Caki2 (cell line): ENCODE measurements at places on chromosomes 6 and 20. TPM values are rescaled to one million over a fixed set of nuclear protein-coding genes. Genes with fewer than 3 reads are reported as not detected.
A peak's percentile ranks its signal among the peaks of the same experiment; 100 is the strongest.

AVP gene
- total RNA-seq, result not detected in 2 replicates

IL17F gene
- not detected in 2 replicates for total RNA-seq

- DNase-seq, result no peak
These were observed 21.1 kb upstream of the THBS2 start for GRCh38 chr6:169274781-169275180.

- DNase-seq, result no peak
These were observed 200.3 kb downstream of the TAF4 start for GRCh38 chr20:61865353-61865752.

DNA sequence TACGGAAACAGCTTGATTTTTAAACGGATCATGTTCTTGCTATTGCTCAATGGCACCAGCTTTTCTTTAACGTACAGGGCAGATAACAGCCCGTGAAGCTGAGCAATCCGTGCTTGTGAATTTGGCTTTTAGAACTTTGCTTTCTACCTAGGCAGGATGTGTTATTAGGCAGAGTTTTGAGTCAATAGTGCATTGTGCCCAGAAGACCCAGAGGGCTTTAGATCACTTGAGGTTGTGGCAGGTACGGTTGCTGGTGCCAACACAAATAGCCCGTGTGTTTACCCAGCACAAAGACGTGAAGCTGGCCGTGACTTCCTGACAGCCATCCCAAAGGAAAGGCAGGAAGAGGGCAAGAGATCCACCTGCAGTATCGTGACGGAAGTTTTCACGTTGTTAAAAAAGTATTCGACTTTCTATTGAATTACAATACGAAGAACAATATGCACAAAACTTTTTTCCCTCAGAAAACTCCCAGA lies 117.4 kb upstream of the FRMD1 start:
- peak; percentile 70 for DNase-seq

DNA sequence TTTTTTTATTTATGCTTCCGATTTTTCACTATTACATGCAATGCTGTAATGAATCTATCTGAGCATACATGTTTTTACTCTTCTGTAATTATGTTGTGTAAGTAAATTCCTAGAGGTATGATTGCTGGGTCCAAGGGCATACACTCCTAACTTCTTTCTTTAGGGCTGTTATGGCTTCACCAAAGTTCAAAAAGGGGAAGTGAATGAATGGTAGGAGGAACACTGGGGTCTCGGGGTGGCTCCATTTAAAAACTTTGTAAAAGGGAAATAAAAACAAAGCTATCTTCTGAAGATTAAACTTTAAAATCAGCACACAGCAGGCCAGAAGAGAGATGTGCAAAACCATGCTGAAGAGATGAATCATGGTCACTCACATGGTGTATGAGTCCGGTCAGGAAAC lies 289.1 kb upstream of the SUPT3H start:
- DNase-seq, result no peak

STX11 gene
- 5.7 TPM in 1 of 2 replicates, not detected in the other for total RNA-seq

GRCh38 chr6:36038120-36038876 lies 10.7 kb downstream of the MAPK14 start:
- no peak for DNase-seq

- no peak for DNase-seq
These were observed 66.2 kb upstream of the EYA2 start for GRCh38 chr20:46828471-46828870.

CDH4 gene
- total RNA-seq, result 2.7 and 3.5 TPM in 2 replicates

- DNase-seq, result peak; percentile 39
These were observed 36.4 kb downstream of the HLA-DPB1 start for GRCh38 chr6:33112148-33112547.

DNA sequence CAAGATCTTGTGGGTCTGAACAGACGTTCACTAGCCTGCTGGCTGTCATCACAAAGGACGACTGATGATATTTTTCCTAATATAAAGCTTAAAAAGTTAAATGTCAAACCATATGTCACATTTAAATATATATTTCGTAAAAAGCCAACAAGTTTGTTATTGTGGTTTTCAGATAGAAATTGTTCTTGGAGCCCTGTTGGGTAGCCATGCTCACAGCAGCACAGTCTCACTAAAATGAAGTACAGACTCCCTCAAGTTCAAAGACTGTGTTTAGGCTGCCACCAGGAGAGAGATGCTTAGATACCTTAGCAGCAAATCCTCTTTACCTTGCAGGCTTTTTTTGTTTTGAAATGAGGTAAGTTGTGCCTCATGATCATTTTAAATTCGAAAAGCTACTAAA lies 17.8 kb downstream of the EEF1E1 start:
- no peak for DNase-seq

- no peak for DNase-seq
These were observed 50.2 kb downstream of the HDAC2 start for GRCh38 chr6:113920663-113921267.

C6orf58 gene
- 1.3 TPM in 1 of 2 replicates, not detected in the other for total RNA-seq

- no peak for DNase-seq
These were observed 59.2 kb downstream of the SYNJ2 start for GRCh38 chr6:158040804-158041347.

BAG2 gene
- total RNA-seq, result 23.6 and 39.0 TPM in 2 replicates

PABPC1L gene
- total RNA-seq, result 6.1 and 10.3 TPM in 2 replicates

- DNase-seq, result no peak
These were observed 809 bp downstream of the HLA-G start for GRCh38 chr6:29828471-29828797.

SLC35D3 gene
- not detected in 2 replicates for total RNA-seq

GRCh38 chr6:133966654-133967329 lies 13.8 kb downstream of the TBPL1 start:
- DNase-seq, result no peak

- DNase-seq, result no peak
These were observed 49.4 kb upstream of the FYN start for GRCh38 chr6:111922454-111923297.

GRCh38 chr6:109243863-109244825 lies 138.1 kb downstream of the CD164 start:
- no peak for DNase-seq

- DNase-seq, result no peak
These were observed 10.4 kb downstream of the LOC128125822 start for GRCh38 chr6:63582579-63583231.

PTCHD4 gene
- total RNA-seq, result 13.5 and 16.2 TPM in 2 replicates

GRCh38 chr20:1825938-1826445 lies 69.2 kb upstream of the SIRPA start:
- no peak for DNase-seq

DNA sequence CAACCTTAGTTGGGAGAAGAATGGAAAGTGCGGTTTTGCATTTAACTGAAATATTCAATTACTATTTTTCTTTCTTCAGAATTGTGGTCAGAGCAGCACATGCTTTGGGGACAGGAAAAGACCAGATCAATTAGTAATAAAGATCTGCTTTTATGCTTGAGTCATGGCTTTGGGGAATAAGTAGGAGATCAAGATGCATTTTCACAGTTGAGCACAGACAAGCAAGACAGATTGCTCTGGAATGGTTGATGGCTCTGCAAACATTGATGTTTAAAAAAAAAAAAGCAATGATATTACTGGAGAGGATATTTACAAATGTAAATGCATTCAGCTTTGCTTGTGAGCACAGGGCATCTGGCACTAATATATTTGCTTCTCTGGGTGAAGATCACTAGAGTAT lies 224.4 kb upstream of the SASH1 start:
- no peak for DNase-seq

DNA sequence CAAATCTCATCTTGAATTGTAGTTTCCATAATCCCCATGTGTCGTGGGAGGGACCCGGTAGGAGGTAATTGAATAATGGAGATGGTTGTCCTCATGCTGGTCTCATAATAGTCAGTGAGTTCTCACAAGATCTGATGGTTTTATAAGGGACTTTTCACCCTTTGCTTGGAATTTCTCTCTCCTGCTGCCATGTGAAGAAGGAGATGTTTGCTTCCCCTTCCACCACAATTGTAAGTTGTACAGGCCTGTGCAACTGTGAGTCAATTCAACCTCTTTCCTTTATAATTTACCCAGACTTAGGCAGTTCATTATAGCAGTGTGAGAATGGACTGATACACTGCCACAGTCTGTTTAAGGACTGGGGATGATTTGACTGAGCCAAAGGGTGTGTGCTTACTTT lies 44.7 kb downstream of the NKAIN2 start:
- DNase-seq, result no peak

TBXT gene
- not detected in 2 replicates for total RNA-seq

GRCh38 chr20:19885939-19886660 lies 128.0 kb downstream of the RIN2 start:
- DNase-seq, result peak; percentile 77

- no peak for DNase-seq
These were observed 109.7 kb downstream of the AGPAT4 start for GRCh38 chr6:161164182-161164625.

NRN1 gene
- total RNA-seq, result not detected in 2 replicates

DNA sequence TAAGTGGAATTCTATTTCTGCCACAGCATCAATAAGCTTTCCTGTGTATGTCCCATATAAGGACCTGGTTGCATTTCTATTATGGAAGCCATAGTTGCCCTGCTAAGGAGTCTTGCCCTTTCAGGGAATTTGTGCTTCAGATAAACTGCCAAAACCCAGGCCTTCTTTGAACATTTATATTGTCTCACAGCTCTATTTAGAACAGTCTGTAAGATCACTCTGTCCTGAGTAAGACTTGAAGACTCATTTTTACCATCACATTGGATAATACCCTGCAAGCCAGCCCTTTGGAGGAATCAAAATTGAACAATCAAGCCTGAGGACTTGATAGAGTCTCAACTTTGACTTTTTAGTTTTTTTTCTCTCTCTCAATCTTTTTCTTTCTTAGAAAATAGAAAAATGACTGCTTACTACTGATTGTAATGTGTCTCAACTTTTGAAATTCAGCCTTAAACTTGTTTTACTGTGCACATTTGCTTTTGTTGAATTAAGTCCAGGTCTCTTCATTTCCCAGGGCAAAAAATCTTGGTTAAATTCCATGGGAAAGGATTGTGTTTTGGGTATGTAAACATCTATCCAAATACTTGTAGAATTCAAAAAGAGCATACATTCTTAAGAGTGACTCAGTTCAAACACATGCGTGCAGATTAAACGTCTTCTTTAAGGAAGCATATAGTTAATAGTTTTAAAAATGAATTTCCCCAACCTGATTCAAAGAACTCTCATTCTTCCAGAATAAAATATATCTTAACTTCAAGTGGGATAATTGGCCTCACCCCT lies 91.2 kb downstream of the PLCB1 start:
- DNase-seq, result no peak

- DNase-seq, result no peak
These were observed 667.5 kb downstream of the UTRN start for GRCh38 chr6:144952456-144953240.
